ENCODE measurements at places on chromosomes 2 and 18. TPM values are rescaled to one million over a fixed set of nuclear protein-coding genes. Genes with fewer than 3 reads are reported as not detected.

ZAP70 gene
- not detected for total RNA-seq

CIB4 gene
- total RNA-seq = not detected

LYPD6B gene
- total RNA-seq = 21.3 TPM

GRCh38 chr18:78662879-78663278 lies 316.7 kb upstream of the SALL3 start:
- DNase-seq = no peak

DNA sequence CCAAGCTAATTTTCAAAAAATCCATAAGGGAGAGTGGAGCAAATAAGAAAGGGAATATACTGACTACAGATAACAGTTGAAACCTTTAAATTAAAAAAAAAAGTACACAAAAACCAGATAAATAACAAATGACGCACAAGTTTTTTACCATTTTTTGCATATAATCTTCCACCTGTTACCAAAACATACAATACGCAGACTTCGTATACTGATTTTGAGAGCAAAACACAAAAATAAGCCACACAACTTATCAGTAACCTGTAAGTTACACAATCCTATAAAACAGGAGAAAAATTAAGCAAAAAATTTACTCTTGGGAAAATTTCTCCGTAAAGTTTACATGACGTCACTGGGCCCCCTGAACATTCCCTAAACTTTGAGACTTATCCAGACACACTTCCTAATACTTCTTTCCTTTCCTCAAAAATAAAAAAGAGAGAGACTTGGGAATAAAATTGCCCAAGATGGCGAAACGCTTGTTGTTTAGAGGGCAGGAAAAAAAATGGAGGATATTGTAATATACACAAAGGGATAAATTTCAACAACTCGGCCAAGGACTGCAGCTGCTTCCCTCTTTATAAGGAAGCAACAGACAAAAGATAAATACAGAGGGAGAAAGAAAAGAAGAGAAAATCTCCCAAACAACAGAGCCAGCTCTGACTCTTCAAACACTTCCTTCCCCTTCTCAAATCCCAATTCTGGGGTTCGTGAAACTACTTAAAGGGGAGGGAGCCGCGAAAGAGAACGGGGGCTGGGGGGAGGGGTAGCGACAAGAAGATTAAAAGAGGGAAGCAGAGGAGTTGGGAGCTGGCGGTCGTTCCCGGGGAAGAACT lies 1.6 kb downstream of the BAZ2B start:
- no peak for DNase-seq

DNA sequence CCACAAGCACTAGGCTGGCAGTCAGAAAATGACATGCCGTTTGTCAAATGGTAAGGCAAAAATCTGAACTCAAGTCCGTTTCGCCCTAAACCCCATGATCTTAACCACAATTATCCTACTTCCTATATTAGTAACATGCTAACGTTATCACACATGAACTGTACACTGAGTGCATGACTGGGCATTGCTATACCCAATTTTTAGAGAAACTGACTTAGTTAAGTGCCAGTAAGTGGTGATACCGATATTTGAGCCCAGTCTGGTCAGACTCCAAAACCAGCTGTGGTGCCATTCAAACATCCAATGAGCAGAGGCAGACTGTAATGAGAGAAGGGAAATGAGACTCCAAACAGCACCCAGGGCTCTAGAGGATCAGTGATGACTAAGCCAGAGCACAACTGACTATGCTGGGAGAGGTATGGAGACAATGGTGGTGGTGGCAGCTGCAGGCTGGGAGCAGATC lies 311.7 kb upstream of the PKDCC start:
- no peak for DNase-seq

- no peak for DNase-seq
These were observed 697.0 kb upstream of the ID2 start for GRCh38 chr2:7984693-7985353.
